KBM-7 (cell line): ENCODE measurements at places on chromosomes 4 and X.
A peak's percentile ranks its signal among the peaks of the same experiment; 100 is the strongest.

DNA sequence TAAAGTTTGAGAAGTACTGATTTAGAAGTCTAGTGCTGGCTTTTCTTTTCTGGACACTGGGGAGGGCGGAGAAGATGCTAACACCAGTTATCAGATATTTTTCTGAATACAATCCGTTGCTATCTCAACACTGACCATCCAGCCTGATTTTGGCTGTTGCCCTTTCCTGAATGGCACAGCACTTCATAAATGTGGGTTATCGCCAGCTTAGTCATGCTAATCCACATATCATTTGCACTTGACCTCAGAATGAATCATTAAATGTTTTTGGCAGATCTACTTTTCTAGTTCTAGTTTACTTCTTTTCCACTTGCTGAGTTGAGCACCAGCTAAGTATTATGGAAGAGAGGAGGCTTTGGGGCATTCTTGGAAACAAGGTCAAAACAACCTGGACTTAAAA, 60.8 kb upstream of the ESX1 start:
- DNase-seq = no peak

DNA sequence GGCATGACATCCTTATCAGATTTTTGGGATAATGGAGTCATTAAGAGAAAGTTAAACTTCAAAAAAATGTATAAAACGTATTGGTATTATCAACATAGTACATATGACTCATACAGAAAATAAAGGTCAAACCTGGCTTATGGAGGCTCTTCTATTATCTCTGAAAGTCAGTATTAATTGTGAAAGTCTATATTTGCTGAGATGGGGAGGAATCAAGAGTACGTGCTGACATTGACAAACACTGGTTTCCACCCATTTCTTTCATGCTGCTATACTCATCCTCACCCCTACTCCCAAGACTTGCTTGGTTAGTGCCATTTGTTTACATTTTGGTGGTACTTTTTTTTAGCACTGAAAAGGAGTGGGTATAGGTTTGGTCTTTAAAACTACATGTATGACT, 30.8 kb upstream of the PLA2G12A start:
- DNase-seq = no peak

GRCh38 chr4:95715830-95716229, 124.1 kb upstream of the PDHA2 start:
- DNase-seq = no peak

DNA sequence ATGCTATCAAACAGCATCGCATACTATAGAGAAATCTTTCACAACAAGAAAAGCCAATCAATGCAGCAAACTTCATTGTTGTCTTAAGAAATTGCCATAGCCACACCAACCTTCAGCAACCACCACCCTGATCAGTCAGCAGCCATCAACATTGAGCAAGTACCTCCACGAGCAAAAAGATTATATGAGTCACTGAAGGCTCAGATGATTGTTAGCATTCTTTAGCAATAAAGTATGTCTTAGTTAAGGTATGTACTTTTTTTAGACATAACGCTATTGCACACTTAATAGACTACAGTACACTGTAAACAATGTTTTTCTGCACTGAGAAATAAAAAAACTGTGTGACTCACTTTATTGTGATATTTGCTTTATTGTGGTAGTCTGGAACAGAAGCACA, 37.8 kb upstream of the FUNDC1 start:
- DNase-seq = no peak

GRCh38 chr4:67549123-67549522, 3.8 kb upstream of the CENPC start:
- peak; percentile 39 for DNase-seq

DNA sequence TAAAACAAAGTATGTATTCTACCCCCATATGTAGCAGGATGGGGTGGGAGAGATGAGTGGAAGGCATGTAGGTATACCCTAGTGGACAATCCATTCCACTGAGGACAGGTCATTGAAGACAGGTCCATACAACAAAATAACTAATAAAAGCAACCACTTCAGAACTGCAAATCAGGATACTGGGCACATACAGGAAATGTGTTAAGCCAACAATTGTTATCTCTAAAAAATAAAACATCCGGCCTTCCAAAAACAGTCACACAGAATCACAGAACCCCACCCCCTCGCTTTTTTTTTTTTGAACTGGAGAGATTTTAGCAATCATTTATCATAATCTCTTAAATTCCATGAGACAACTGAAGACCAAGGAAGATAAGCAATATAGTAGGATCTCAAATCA, 112.9 kb downstream of the FRYL start:
- peak; percentile 9 for DNase-seq

- peak; percentile 86 for DNase-seq
Observed at GRCh38 chr4:163591614-163592020, 97.1 kb downstream of the TMA16 start.

- no peak for DNase-seq
Observed at GRCh38 chr4:123023647-123024046, 101.2 kb upstream of the NUDT6 start.

DNA sequence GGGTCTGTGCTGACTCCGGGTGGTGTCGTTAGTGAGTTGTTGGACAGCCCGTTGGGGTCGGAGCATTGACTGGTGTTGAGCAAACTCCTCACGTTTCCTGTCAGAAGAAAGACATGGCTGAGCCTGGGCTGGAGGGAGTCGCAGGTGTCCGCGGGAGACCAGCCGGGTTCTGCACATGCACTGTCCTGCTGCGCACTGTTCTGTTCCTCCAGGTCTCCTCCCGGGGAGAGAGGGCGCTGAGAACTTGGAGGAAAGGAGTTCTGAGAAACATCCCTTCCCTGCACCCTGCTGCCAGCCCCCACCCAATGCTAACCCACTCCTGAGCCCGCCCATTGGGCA, 1.1 kb downstream of the ZNF141 start:
- no peak for DNase-seq

- peak; percentile 10 for DNase-seq
Observed at GRCh38 chr4:78166622-78167021, 109.5 kb downstream of the FRAS1 start.

DNA sequence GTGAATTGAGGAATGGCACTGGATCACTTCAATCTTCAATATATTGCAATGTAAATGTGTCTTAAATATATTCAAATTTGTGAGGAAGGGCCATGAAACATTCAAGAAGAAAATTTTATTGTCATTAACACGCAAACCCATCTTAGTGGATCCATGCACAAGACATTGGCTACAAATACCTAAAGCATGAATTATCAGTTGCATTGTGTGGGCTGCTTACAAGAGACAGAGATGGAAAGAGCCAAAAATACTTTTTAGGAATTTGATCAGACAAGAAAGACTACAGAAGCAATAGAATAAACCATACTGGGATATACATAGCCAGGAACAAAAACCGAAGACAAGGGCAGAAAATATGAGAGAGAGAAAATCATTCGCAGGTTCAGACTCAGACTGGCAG, 616.2 kb upstream of the GRIA3 start:
- DNase-seq = no peak

DNA sequence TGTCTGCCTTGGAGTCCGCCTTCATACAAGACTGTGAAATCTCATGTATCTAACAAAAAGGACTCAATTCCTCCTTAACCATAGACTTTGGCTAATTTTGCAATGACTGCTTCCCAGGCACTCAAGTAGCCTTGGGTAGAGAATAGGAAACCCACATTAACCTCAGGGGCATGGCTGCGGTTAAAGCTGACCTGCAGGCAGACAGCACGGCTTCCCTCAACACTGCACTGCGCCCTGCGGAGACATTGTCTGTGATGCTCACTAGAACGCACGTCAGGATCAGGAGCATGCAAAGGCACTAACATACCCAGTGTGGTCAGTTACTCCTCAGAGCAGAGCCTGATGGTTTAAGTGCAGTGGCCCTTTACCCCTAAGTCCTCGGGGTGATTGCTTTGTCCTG, 10.3 kb upstream of the GPR143 start:
- peak; percentile 77 for DNase-seq

GRCh38 chr4:43990551-43990950, 458.1 kb downstream of the KCTD8 start:
- DNase-seq = no peak

DNA sequence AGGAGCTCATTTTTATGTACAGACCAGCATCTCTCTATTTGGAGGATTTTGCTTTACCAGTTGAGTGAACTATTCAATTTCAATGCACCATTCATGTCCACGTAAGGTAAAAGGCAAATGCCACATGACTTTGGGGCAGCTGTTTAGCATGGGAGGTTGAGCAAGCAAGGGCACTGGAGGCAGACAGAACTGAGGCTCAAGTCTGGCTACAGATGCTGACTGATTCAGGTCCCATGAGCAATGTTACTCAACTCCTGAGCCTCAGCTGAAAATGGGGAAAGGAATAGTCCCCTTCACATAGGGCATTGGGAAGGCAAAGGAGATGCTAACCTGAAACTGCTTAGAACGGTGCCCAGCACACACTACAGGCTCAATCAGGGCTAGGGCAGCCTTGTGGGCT, 93.0 kb upstream of the MTM1 start:
- no peak for DNase-seq

GRCh38 chr4:177484613-177485021, 42.4 kb upstream of the AGA start:
- no peak for DNase-seq

- no peak for DNase-seq
Observed at GRCh38 chr4:108044951-108045686, 55.4 kb downstream of the HADH start.

GRCh38 chrX:37755025-37755424, 24.8 kb upstream of the CYBB start:
- DNase-seq = peak; percentile 99

- DNase-seq = no peak
Observed at GRCh38 chr4:141229408-141230101, 8.9 kb downstream of the ZNF330 start.

DNA sequence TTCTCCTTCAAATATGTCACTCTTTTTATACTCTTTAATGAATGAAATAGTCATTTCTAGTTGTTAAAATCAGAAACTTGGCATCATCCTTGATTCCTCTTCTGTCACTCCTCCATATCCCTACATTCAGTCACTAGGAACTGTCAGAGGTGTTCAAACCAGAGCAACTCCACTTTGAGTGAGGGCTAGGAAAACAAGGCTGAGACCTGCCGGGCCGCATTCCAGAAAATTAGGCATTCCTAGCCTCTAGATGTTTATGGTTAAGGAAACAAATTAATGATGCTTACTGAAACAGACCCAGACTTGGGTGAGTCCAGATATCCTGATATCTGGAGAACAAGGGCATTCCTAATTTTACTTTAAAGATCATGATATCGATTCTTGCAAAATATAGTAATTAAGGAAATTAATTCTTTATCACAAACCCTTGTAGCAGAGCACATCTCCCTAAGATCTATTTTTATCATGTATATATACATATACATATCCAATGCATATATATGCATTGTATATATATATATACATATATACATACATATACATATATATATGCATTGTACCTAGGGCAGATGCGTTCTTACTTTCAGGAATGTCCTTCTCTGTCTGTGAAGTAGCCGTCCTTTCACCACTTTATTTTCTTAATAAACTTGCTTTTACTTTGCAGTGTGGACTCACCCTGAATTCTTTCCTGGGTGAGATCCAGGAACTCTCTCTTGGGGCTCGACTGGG, 98.4 kb upstream of the GC start:
- no peak for DNase-seq

DNA sequence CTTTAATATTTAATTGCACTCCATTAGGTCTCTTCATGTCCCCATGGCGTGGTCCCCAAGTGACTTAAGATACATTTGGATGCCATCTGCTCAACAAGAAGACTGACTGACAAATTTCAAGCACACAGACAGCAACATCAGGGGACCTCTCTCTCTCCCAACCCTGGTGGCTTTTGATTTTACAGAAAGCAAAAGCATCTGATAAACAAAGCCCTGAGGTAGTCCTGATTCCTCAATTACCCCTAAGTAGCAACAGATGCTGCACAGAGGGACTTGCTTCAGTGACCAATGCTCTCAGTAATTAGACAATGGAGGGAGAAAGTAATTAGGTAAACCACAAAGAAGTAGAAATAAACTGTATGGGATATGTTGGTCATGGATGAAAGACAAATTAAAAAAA, 426.4 kb downstream of the INPP4B start:
- DNase-seq = no peak
